Fibroblast of skin of right biceps (primary cell): ENCODE measurements at places on chromosomes 6 and 20.

GRCh38 chr6:110547266-110547964 is 71.0 kb upstream of the SLC22A16 start:
- DNase-seq: peak; percentile 88

- DNase-seq: no peak
Observed at GRCh38 chr6:122122202-122122601, 277.2 kb upstream of the HSF2 start.

GRCh38 chr20:38228436-38228835 is 32.1 kb downstream of the KIAA1755 start:
- DNase-seq: no peak

DNA sequence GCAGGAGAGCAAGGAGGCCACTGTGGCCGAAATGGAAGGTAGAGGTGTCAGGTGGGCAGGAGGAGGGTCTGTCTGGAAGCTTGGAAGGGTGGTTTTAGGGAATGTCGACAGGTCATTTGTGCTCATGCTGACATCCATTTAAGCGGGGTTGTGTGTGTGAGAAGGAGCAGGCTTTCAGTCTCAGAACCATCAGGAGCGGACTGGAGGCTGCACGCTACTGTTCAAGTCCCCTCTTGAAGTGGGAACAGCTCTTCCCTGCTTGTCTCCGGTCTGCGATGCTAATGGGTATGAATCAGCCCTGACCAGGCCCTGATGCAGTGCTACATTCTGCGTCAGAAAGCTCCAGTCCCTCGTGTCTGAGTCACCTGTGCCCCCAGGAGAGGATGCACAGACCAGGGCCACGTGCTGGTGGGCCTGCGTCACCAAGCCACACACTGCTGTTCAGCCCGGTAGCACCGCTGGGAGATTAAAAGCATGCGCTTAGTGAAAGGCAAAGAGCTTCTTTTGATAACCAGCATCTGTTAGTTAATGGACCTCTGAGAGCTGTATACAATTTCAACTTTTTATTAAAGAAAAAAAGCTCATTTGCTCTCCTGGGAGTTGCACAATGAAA is 58.0 kb downstream of the APCDD1L start:
- peak; percentile 95 for DNase-seq

- peak; percentile 10 for DNase-seq
Observed at GRCh38 chr6:52231406-52232127, 12.7 kb downstream of the IL17F start.

- no peak for DNase-seq
Observed at GRCh38 chr6:108944071-108944470, 95.8 kb downstream of the ARMC2 start.

GRCh38 chr6:23245572-23245971 is 676.2 kb downstream of the HDGFL1 start:
- DNase-seq: peak; percentile 33

DNA sequence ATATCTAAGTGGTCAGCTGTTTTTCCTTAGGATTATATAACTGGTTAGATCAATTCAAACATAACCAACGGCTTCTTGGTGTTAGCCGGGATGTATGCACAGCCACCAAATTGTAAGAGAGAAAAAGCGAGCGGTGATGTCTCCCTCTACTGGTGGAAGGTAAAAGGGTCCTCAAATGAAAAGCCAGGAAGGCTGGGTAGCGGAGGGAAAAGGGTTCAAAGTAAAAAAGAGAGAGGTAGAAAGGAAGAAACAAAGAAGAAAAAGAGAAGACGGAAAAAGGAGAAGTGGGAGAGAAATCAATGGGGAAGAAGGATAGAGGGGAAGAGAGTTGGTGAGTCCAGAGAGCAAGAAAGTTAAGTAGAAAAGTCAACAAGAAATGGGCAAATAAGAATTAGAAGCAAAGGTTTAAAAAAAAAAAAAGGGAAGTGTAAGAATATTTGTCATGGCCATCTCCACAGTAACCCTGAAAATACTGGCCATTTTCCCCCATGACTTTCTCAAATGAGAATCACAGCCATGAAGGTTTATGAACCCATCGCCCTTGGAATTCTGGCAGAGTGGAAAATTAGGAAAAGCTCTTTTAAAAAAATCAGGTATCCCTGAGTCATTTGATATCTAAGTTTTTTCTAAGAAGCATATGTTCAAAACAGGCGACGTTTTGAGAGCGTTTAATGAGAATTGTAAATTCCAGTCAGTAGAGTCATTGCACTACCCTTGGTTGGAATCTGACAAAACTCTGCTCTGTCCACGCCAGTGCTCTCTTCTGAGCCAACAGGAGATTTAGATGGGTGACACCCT is 155.6 kb upstream of the SNX9 start:
- peak; percentile 66 for DNase-seq

GRCh38 chr20:2692886-2693285 is 306 bp downstream of the EBF4 start:
- no peak for DNase-seq

- DNase-seq: no peak
Observed at GRCh38 chr6:56231827-56232226, 15.6 kb downstream of the COL21A1 start.

GRCh38 chr20:41643504-41643938 is 25.3 kb upstream of the CHD6 start:
- DNase-seq: peak; percentile 54

DNA sequence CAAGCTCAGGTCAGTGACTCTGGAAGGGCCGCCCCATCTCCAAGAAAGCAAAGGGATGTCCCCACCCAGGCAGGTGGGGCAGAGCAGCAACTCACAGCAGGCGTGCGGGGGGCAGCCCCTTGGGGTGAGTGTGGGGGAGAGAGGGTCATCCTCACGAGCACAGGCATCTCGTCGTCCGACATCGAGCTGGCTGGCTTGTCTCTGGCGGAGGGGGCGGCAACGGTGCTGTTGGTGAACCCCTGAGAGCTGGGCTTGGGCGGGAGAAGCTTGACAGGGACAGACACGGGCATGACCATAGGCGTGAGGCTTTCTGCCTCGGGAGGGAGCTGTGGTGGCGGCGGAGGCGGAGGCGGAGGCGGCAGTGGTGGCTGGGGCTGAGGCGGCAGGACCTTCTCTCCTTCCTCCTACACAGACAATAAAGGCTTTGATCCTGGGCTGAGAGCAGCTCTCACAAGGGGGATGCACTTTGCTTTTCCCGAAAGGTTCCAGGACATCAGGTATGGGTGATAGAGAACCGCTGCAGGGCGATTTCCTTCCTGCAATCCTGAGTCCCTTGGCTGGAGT is 45.6 kb upstream of the MRPS10 start:
- DNase-seq: no peak

- DNase-seq: peak; percentile 12
Observed at GRCh38 chr20:9660236-9660868, 146.0 kb downstream of the LAMP5 start.

- no peak for DNase-seq
Observed at GRCh38 chr20:5656126-5656525, 94.1 kb upstream of the SHLD1 start.

DNA sequence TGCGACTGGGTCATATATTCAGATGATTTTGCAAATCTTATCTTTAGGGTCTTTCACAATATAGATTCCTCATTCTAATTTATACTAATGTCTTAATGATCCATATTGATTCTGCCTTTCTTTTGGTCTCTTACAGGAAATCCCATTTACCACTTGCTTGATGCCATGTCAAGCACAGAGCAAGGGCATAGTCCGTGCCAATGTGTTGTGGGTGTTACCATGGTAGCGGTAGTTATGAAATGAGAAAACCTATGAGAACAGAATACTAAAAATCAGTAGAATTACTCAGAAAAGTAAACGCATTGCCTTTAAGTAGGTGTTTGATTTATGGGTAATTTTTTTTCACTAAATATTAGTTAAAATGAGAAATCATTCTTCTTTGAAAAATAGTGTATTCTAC is 153.9 kb upstream of the RAB32 start:
- DNase-seq: no peak

- no peak for DNase-seq
Observed at GRCh38 chr6:169960003-169960344, 208.6 kb downstream of the ERMARD start.

GRCh38 chr6:48826901-48827701 is 636.0 kb downstream of the MMUT start:
- peak; percentile 98 for DNase-seq

- DNase-seq: peak; percentile 67
Observed at GRCh38 chr6:68778356-68779020, 143.4 kb downstream of the ADGRB3 start.

DNA sequence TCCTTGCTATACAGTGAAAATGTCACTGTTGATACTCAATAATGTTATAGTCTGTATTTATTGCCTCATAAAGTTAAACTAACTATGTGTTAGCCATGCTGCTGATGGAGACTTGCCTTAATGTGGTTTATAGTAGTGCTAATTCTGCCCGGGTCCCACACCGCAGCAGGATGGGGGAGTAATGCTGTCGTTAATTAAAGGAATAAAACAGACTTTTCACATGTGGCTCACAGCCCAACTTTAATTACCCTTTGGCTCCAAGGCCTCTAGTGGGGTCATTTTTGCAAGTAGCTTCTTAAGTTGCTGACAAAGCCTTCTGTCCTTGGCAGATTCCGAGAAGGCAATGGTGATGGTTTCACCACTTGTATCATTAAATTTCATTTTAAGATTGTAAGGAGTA is 634.3 kb downstream of the TBC1D32 start:
- no peak for DNase-seq

- DNase-seq: no peak
Observed at GRCh38 chr6:41966214-41966920, 24.8 kb upstream of the CCND3 start.

DNA sequence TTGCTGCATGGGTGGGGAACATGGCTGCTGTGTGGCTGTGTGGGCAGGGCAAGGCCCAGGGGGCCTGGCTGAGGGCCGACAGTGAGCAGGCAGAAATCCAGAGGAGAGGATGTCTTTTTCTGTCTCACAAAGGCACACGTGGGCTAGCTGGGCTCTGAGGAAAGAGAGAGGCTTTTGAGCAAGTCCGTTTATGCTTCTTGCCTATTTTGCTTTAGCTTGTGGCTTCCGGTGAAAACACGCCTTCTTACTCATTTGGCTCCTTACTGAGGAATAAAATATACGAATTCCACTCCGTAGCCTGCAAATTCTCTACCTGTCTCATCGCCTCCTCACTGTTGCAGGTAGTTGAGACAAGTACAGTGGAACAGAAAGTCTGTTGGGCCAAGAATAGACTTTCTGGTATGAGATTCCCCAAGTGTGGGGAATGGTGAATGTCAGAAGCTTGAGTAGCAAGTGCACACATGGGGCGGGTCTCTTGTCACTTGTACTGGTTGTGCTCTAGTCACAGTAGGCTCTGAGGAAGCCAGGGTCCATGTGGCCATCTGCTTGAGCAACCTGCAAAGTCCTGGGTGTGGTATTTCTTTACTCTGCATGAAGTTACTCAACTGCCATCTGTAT is 28.4 kb downstream of the WRNIP1 start:
- no peak for DNase-seq

- no peak for DNase-seq
Observed at GRCh38 chr6:92281571-92282076, 1137.7 kb downstream of the EPHA7 start.

GRCh38 chr6:155778336-155778735 is 322.7 kb upstream of the NOX3 start:
- peak; percentile 30 for DNase-seq

GRCh38 chr6:12875051-12875450 is 158.5 kb downstream of the PHACTR1 start:
- peak; percentile 92 for DNase-seq

- DNase-seq: peak; percentile 98
Observed at GRCh38 chr6:52352239-52353018, 9.5 kb upstream of the PAQR8 start.

GRCh38 chr6:88513471-88513870 is 347.3 kb upstream of the CNR1 start:
- DNase-seq: no peak

DNA sequence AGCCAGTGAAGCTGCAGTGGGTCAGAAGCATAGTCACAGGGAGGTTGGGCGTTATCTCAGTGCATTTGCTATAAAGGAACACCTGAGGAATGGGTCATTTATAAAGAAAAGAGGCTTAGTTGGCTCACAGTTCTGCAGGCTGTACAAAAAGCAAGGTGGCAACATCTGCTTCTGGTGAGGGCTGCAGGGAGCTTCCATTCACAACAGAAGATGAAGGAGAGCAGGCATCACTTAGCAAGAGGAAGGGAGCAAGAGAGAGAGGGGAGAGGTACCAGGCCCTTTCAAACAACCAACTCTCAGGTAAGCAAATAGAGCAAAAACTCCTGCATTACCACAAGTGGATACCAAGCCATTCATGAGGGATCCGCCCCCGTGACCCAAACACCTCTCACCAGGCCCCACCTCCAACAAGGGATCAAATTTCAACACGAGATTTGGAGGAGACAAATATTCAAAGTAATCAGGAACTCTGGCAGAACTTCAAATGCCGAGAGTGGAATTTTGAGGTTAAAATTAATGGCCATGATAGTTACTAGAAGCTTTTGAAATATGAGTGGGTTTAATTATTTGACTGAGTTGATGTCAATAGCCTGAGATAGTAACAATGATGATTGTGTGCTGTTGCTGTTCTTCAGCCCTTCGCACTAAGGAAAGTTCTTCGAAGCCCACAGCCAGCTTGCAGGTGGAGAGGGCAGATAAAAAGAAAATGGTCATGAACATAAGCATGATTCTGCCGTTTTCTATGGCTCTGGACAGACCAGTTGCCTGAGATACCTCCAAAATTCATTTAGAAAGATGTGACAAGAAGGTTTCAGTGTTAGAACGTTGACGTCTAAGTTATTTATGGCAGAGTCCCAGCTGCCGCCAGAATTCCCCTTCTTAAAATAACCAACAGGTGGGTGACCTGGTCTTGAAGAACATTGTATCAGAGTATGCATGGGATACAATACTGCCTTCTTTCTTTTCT is 55.3 kb upstream of the ADTRP start:
- peak; percentile 38 for DNase-seq

DNA sequence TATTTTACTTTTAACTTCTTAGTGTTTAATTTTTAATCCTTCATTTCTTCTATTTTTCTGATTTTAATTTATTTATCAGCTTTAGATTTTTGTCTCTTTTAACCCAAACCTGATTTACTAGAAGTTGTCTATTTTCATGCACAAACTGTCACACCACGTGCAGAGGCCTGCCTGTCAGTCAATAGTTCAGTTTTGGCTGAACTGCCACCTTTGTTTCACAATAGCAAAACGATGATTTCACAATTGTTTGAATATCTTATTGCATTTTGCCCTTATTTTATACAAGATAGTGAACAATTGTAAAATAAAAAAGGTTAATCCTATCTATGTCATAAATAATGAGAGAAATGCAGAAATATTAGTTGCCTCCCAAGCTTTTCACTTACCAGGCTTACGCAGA is 24.0 kb upstream of the PPP1R3G start:
- DNase-seq: no peak

GRCh38 chr20:59154317-59155013 is 9.2 kb upstream of the ZNF831 start:
- no peak for DNase-seq

- DNase-seq: no peak
Observed at GRCh38 chr20:36315545-36316351, 9.6 kb downstream of the DLGAP4 start.

- no peak for DNase-seq
Observed at GRCh38 chr6:37516076-37516919, 16.6 kb upstream of the CCDC167 start.

DNA sequence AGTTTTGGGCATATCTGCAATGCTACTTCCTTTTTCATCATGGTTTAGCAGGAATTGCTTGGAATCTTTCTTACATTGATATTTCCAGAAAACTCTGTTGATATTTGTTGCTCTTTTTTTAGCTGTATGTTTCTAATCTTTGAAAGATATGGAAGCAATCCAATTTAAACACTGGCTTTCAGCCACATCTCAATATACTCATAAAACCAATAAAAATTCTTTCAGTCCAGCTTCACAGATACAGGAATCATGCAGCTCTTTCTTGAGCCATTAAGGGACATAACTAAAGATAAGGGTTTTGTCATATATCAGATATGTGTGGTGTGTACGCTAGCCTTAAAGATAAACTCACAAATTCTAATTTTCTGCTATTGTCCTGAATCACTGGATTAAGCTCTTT is 47.4 kb downstream of the PKIB start:
- peak; percentile 19 for DNase-seq
